ENCODE measurements at places on chromosomes 6 and 20. TPM values are rescaled to one million over a fixed set of nuclear protein-coding genes. Genes with fewer than 3 reads are reported as not detected.
A peak's percentile ranks its signal among the peaks of the same experiment; 100 is the strongest.

GRCh38 chr6:161455848-161456247 lies 182.0 kb upstream of the AGPAT4 start:
- no peak overlapping the region for H3K27ac ChIP-seq
- peaks cover 22% of the 10 kb centered on the region for H3K4me1 ChIP-seq
- H3K36me3 ChIP-seq, result no peaks in the 10 kb centered on the region

- peaks cover 28% of the 10 kb centered on the region for H3K4me1 ChIP-seq
- no peak overlapping the region for H3K27ac ChIP-seq
- H3K4me3 ChIP-seq, result no peak overlapping the region
- H3K36me3 ChIP-seq, result no peaks in the 10 kb centered on the region
- DNase-seq, result peak; percentile 63
These were observed 15.6 kb upstream of the UBE2J1 start for GRCh38 chr6:89368107-89368506.

C20orf141 gene
- not detected for total RNA-seq

SMIM26 gene
- total RNA-seq, result 64.7 TPM

HLA-DRB5 gene
- 12.7 TPM for total RNA-seq

BHLHE23 gene
- not detected for total RNA-seq

- H3K27ac ChIP-seq, result no peak overlapping the region
- H3K36me3 ChIP-seq, result no peaks in the 10 kb centered on the region
- no peak overlapping the region for H3K4me3 ChIP-seq
- no peaks in the 10 kb centered on the region for H3K4me1 ChIP-seq
These were observed 45.7 kb upstream of the TSHZ2 start for GRCh38 chr20:52926505-52926904.
